ENCODE measurements at places on chromosomes 5 and 9.

DNA sequence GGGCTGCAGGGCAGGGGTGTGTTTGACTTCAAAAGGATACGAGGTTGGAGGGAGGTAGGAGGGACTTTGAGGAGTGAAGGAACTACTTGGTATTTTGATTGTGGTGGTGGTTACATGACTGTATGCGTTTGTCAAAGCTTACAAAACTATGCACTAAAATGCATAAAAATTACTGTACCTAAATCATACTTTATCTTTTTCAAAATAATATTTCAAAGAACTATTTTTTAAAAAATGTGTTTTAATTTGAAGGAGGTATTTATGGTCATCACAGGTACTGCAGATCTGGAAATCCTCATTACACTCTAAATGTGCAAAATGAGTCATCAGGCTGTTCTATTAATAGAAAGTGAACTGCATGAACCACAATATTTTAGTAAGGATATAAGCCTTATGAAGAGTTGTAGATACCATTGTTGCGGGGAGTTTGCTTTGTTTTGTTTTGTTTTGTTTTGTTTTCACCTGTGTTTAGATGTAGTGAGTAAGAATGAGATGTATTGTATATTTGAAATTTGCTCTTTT, 116.9 kb downstream of the ARRDC3 start:
- DNase-seq: no peak

DNA sequence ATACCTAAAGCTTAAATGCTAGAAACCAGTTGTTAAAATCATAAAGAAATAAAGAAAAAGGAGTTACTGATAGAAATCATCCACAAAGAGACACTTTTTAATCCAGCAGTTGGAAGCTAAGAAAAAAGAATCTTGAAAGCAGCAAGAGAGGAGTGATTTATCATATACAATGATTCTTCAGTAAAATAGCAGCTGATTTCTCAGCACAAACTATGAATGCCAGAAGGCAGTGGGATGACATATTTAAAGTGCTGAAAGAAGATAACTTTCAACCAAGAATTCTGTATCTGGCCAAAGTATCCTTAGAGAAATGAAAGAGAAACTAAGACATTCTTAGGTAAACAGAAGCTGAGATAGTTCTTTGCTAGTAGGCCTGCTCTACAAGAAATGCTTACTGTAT, 366.0 kb downstream of the HTR1A start:
- DNase-seq: no peak

GRCh38 chr5:118653872-118654271, 334.5 kb downstream of the DTWD2 start:
- DNase-seq: no peak

DNA sequence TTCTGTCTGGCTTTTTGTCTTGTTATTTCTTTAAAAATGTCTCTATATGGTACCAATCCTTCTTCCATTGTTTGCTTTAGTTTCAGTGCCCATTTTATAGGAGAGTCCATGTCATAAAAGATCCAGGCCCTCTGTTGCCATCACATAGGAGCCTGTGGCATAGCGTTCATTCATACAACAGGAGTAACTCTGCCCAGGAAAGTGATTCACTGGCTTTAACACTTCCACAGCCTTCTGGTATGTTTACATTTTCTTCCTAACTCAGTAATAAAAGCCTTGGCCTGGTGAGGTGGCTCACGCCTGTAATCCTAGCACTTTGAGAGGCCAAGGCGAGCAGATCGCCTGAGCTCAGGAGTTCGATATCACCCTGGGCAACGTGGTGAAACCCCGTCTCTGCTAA, 519.3 kb upstream of the PTGER4 start:
- DNase-seq: no peak

DNA sequence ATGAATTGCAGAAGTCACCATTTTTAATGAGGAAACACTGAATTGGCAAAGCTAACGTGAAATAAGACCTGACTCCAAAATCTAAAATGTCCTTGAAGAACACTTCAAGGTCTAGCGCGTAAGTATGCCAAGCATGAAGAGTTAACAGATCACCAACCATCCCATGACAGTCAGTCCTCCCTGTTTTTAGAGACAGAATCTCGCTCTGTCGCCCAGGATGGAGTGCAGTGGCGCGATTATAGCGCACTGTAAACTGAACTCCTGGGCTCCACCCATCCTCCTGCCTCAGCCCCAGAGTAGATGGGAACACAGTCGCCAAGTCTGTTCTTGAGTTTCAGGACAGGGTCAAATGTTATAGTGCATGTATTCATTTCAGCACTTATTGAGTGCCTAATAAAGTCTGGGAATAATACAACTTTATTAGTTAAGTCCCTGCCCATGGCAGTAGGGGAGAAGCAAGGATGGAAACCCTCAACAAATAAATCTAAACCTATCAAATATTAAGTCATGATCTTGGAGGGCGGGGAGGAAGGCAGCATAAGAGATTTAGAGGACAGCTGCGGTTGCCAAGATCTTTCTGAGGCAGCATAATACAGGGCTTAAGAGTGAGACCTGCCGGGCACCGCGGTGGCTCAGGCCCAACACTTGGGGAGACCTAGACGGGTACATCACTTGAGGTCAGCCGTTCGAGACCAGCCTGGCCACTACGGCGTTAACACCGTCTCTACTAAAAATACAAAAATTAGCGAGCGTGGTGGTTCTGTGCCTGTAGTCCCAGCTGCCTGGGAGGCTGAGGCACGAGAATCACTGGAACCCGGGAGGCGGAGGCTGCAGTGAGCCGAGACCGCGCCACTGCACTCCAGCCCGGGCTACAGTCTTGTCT, 1.1 kb downstream of the ATPSCKMT start:
- no peak for DNase-seq

GRCh38 chr5:53915120-53915519, 354.7 kb downstream of the NDUFS4 start:
- DNase-seq: no peak

- DNase-seq: no peak
Measured at GRCh38 chr5:158064334-158065123, 205.6 kb upstream of the CLINT1 start.

- DNase-seq: no peak
Measured at GRCh38 chr9:36424289-36425055, 24.4 kb upstream of the RNF38 start.

DNA sequence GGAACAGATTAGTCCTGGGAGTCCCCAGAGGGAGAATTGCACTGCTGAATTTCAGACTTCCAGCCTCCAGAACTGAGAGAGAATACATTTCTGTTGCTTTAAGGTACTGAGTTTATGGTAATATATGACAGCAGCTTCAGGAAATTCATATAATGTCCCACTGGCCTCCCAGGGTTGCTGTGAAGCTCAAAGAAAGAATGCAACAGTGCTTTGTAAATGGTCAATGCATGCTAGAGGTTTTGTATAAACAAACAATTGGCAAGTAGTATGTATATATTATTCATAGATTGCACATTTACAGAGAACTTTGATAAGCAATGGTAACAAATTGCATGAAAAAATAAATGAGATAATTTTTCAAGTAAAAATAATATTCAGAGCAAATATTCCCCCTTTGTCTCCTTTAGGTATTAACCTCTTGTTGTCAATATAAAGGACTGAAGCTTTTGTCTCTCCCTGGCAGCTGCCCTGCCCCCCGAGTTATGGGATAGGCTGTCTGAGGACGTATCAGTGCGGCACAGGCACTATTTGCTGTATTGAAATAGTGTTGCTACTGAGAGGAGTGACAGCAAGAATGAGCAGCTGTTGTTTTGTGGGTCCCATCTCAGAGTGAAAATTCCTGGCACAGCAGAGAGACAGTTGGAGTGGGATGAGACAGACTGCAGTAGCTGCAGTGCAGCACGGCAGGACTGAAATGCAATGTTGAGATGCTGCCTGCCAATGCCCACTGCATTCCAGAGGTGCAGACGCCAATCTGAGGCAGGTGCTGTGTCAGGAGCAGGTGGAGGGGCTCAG, 194.2 kb upstream of the GLRA1 start:
- no peak for DNase-seq

DNA sequence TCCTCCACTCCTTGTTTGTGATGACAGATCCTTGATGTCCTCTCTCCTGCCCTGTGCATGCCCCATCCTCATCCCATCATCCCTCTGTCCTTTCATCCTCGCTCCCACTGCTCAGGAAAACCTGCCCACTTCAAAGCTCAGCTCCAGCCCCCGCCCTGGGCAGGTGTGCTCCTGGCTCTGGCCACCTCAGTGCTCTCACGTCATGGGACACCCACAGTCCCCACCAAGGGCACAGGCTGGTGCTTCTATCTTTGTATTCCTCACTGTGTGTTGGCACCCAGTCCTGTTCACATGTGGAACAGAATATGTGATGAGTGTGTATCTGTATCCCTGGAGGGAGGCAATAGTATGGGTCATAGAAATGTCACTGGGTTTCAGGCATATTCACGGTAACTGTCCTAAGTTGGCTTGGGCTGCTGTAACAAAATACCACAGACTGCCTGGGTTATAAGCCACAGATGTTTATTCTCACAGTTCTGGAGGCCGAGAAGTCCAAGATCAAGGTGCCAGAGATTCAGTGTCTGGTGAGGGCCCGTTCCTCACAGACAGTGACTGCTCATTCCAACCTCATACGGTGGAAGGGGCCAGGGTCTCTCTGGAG, 13.5 kb downstream of the GFPT2 start:
- no peak for DNase-seq

GRCh38 chr9:116368680-116369079, 215.1 kb downstream of the PAPPA start:
- DNase-seq: no peak

GRCh38 chr5:84718377-84718776, 333.7 kb upstream of the EDIL3 start:
- DNase-seq: no peak

GRCh38 chr5:69502367-69502766, 9.8 kb downstream of the OCLN start:
- DNase-seq: no peak

GRCh38 chr5:28397502-28397941, 1359.1 kb upstream of the CDH9 start:
- no peak for DNase-seq

DNA sequence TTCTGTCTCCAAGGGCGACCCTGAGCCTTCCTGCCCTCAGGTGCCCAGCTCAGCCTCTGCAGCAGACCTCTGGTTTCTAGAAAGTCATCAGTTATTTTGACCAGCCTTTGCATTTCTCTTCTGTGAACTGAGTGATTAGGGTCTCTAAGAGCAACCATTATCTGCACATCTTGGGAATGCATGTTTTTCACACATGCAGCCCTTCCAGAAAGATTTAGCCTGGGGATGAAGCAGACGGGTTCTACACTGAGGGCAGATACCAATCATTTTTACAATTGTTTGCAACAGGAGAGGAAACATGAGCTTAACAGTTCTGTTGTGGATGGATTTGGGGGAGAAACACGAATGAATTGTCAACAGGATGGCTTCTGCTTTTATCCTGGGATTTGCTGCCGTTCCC, 90.1 kb upstream of the PITX1 start:
- DNase-seq: no peak

GRCh38 chr5:62256161-62257019, 49.6 kb upstream of the KIF2A start:
- no peak for DNase-seq

- no peak for DNase-seq
Measured at GRCh38 chr5:136015966-136016650, 12.7 kb upstream of the TGFBI start.

DNA sequence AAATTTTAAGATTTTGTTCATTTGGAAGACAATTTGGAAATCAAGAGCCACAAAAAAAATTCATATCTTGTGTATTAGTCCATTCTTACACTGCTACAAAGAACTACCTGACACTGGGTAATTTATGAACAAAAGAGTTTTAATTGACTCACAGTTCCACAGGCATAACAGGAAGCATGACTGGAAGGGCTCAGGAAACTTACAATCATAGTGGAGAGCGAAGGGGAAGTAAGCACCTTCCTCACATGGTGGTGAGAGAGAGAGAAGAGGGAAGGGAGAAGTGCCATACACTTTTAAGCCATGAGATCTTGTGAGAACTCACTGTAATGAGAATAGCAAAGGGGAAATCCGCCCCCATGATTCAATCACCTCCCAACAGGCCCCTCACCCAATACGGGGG, 274.4 kb downstream of the KCNN2 start:
- no peak for DNase-seq

GRCh38 chr9:132409828-132410528, at the start of gene CFAP77:
Gene CFAP77, plus strand, starts transcription at chr9:132410211. Its CDS starts 61 bp downstream, at chr9:132410272.
- peak; percentile 30 for DNase-seq

- no peak for DNase-seq
Measured at GRCh38 chr9:93197670-93198069, 13.7 kb downstream of the WNK2 start.

DNA sequence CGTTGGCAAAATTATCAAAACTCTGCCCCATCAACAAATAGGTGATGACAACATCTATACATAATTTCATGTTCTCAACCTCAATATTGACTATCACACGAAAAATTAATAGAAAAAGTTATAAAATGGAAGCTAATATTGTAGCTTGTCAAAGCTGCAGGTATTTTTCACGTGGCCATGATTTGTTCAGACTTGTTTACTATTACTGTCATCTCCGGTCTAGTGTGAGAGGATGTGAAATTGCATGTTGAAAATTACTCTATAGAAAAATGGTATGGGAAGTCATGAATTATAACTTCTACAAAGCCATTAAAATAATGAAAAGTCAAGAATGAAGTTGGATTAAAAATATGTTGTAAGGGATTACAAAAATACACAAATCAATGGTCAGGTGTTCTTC, 385.8 kb downstream of the PTPRD start:
- no peak for DNase-seq

- no peak for DNase-seq
Measured at GRCh38 chr9:79974806-79975422, 403.1 kb downstream of the TLE4 start.

DNA sequence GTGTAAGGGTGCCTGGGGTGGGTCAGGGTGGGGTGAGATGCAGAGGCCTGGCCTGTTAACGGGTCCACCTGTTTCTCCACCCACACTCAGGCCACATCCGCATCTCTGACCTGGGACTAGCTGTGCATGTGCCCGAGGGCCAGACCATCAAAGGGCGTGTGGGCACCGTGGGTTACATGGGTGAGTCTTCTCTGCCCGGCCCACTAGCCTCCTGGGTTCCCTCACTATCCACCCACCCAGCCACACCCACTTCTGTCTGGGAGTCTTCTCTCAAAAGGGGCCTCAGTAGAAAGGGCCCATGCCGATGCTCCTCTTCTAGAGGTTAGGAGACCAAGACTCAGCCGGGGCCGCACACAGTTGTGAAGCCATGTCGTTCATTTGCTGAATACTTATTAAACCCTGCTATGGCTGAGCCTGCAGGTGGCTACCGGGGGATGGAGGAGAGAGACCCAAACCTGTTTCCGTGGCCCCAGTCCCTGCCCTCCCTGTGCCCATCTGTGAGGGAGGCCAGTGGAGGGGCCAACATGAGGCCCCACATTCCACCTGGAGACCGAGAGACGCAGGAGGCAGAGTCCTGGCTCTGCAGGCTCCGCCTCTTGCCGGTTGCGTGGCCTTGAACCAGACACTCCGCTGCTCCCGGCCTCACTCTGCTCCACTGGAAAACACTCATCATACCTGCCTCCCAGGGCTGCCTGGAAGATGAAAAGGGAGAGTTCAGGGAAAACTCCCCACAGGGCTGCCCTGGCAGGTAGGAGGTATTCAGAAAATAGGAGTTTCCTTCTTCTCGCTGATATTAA, 8.7 kb downstream of the GRK6 start:
- no peak for DNase-seq

- no peak for DNase-seq
Measured at GRCh38 chr5:36653044-36653705, 46.8 kb downstream of the SLC1A3 start.
